Liver (tissue), 10 donors: ENCODE measurements at places on chromosomes 7 and 10. TPM values are rescaled to one million over a fixed set of nuclear protein-coding genes. Genes with fewer than 3 reads are reported as not detected.

STOX1 gene
- total RNA-seq: 0.33 TPM

VIPR2 gene
- 0.05 TPM for total RNA-seq

FGFBP3 gene
- 0.37 TPM for total RNA-seq

CACNA2D1 gene
- total RNA-seq: 2.3 TPM

DNA sequence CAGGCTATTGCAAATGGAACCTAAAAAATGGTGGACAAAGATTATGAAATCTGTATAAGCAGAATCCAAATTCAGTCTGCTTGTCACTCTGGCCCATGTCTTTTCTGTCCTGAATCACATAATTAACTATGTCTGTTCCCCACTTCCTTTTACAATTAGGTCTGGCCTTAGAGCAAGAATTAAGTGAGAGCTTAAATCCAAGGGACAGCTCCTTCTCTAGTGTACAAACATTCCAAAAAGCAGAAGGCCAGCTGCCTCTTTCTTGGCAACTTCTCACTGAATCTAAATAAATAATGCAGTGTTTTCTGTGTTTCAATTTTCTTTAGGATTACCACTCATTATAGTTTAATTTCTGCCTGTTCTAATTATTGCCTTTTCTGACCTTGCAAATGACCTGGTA, 39.3 kb upstream of the NEBL start:
- no peak for DNase-seq

- DNase-seq: no peak
These were observed 35.7 kb upstream of the RHOBTB1 start for GRCh38 chr10:60979667-60980104.

DNA sequence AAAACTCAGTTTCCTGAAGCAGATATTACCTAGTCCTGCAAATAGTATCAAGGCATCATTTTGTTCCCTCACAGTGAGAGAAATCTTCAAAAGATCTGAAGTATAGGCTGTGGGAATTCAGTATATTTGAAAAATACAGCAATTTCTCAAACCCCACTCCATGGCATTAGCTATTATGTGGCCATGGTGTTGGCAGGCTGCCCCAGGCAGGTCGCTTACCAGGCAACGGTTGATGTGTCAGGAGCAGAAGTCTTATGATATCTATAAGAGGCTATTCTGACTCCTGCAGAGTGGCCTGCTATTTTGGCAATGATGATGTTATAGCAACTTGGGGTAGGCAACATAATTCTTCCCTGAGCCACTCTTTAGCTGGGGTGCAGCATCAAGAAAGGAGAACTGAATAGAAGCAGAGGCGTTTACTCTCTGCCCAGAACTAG, 187.9 kb downstream of the PLXDC2 start:
- no peak for DNase-seq

GRCh38 chr7:137961200-137962177, 40.4 kb downstream of the CREB3L2 start:
- DNase-seq: no peak

- DNase-seq: no peak
These were observed 162.9 kb upstream of the SMIM30 start for GRCh38 chr7:113281223-113281622.

- peak; percentile 35 for DNase-seq
These were observed 879 bp downstream of the NUDT5 start for GRCh38 chr10:12194752-12195271.
